Memory B cell (primary cell): ENCODE measurements at places on chromosomes 11 and 22.

- no peak for DNase-seq
Measured at GRCh38 chr11:3220101-3220500, 1.5 kb upstream of the MRGPRG start.

- no peak for DNase-seq
Measured at GRCh38 chr11:46808799-46809431, 37.2 kb downstream of the CKAP5 start.

DNA sequence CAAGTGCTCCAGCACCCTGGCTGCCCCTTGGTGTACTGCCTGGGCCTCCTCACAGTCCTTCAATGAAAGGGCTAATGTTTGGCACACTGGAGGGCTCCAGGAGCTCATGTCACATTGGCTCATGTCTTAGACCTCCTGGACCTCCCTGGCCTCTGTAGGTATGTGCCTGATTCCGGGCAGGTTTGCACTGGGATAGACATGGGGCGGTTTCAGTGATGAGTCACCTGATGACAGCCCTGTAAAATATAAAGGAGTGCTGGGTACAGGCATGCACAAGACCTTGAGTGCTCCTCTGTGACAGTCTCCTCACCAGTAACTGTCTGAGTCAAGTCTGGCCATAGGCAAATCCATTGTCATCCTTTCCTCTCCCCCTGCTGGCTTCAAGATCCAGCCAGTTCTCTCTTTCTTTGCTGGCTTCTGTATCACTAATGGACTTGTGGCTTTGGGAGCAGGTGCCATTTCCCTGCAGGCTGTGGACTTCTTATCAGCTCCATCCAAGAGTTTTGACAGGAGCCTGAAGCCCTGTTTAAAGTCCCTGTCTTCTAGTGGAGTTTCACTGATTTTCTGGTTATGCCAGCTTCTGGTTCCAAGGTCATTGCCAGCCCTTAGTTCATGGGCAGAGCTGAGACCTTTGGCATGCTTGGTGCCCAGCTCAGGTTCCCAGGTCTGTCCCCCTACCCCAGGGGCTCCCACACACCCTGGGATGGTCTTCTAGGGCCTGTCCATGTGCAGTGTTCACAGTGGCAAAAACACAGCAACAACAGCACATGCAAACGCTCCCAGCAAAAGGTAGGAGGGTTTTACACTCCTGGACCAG is 22.7 kb upstream of the P2RY2 start:
- no peak for DNase-seq

- no peak for DNase-seq
Measured at GRCh38 chr11:95456714-95457491, 225.9 kb upstream of the SESN3 start.

- DNase-seq: no peak
Measured at GRCh38 chr11:112753706-112754105, 207.5 kb upstream of the NCAM1 start.

GRCh38 chr11:62842171-62842741 is 2.9 kb upstream of the WDR74 start:
- DNase-seq: peak; percentile 77

DNA sequence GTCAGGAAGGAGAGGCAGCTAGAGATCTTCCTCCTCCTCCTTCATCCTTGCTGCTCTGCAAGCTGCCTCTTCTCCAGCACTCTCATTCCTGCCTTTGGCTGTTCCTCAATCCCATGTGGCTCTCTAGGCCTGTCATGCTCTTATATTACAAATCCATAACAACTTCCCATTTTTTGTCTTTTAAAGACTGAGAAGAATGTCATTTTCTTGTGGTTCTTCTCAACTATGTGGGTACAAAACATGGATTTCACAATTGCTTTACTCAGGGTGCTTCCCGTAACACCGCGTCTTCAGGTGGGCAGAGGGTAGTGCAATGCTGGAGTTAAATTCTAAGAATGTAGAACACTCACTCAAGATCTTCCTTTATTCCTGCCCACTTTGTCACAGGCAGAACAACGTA is 6.8 kb upstream of the CAT start:
- DNase-seq: no peak

GRCh38 chr22:50119768-50120251 is 30.0 kb downstream of the MOV10L1 start:
- no peak for DNase-seq

- DNase-seq: no peak
Measured at GRCh38 chr22:49756676-49757075, 71.0 kb downstream of the BRD1 start.

GRCh38 chr11:102420547-102420946 is 32.0 kb downstream of the TMEM123 start:
- DNase-seq: no peak

GRCh38 chr22:42725606-42726355 is 5.1 kb upstream of the A4GALT start:
- DNase-seq: no peak

- DNase-seq: no peak
Measured at GRCh38 chr22:37617431-37617830, 8.8 kb downstream of the GGA1 start.

DNA sequence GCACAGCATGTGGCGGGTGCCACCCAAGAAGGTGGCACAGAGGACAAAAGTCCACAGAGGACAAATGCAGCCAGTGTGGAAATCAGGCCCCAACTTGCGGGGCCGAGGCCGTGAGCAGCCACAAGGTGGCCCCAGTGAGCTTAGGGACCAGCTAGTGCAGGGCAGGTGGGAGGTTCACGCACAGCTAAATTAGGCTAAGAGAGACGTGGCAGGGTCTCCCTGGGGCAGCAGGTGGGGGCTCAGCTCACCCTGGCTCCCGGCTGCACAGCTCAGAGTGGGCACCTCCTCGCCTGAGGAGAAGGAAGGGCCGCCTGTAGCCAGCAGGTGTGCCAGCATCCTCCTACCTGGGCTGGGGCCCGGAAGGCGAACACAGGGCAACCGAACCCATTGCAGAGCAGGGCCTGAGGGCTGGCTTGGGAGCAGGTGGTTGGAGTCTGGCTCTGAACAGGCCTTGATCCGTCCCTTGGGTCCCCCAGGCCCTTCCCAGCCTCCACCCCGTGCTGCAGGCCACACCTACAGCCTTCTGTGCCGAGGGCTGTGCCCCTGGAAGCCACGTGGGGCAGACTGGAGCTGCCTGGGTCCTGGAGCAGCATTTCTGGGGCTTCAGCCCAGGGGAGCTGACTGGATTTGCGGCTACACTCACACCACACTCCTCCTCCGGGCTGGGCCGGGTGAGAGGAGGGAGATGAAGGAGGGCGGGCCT is 26.1 kb upstream of the CELSR1 start:
- peak; percentile 81 for DNase-seq

GRCh38 chr11:8252946-8253345 is 10.7 kb downstream of the LMO1 start:
- no peak for DNase-seq

DNA sequence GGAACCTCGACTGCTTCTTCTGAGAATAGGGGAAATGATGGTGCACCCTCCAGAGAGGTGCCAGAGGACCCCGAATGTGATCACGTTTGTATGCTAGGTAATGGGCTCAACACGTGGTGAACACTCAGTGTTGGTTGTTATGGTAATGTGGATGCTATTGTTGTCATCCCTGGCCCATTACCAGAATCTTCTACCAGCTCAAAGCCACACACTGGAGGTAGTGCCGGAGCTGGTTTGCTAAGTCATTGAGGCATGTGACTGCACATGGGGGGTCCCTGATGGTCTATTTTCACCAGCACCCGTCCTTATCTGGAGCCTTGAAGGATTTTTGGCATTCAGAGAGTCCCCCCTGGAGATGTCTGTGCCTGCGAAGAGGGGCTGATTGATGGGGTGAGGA is 119.1 kb upstream of the CD82 start:
- no peak for DNase-seq
